Stimulated activated CD8-positive, alpha-beta memory T cell treated with anti-CD3 and anti-CD28 coated beads, Interleukin-4, amount 100 ng/mL, for 1 hour (primary cell): ENCODE measurements at places on chromosomes 2 and 18.

- no peak for DNase-seq
Observed at GRCh38 chr2:183991968-183992367, 606.4 kb upstream of the ZNF804A start.

- no peak for DNase-seq
Observed at GRCh38 chr2:88808083-88808482, 116.6 kb downstream of the RPIA start.

- DNase-seq, result no peak
Observed at GRCh38 chr2:45435316-45435715, 175.8 kb downstream of the SRBD1 start.

DNA sequence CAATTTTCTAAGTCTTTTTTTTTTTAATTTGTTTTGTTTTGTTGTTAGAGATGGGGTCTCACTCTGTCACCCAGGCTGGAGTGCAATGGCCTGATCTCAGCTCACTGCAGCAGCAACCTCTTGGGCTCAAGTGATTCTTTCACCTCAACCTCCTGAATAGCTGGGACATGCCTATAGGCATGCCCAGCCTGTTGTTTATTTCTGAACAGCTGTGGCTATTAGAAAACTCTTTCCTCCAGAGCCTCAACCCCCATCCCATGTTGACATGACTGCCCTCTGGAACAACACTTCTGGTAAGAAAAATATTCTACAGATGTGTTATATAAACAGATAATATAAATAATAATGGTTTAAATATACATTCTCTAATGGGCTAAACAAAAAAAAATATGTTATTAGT lies 44.4 kb upstream of the TWSG1 start:
- DNase-seq, result no peak

DNA sequence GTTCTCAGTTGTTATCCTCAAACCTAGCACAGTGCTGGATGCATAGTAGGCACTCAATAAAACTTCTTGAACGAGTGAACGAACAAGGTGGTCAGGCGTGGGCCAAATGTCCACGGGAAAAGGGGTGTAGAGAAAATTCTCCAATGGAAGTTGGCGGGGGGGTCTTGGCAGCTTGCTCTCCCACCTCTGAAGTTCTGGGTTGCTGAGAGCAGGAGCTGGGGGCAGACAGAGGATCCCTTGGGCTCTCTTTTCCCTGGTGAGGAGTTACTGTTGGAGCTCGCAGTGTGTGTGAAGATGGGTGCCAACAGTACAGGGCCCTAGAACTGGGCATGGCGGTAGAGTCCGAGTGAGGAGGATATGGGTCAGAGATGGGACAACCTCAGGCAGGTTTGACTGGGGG lies 2.3 kb upstream of the CRYBA2 start:
- DNase-seq, result no peak

- DNase-seq, result no peak
Observed at GRCh38 chr2:215479536-215480240, 43.8 kb upstream of the FN1 start.

DNA sequence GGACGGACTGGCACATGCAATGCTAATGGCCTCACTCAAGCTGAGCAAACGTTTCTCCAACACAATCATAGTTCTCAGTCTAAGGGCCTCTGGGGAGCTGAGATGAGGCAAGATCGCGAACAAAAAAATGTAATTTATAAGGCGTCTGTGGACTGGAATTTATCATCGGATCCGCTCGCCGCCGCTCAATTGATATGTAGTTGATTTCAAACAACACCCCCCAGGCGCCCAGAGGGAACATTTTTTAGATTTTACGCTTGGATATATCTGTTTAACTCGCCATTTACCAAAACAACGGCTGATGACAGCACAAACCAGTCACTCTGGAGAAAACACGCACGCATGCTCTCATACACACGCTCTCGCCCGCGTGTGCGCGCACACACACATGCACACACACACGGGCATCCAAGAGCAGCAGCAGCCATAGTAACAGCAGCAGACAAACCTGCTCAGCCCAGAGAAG lies 335.8 kb downstream of the SMAD2 start:
- no peak for DNase-seq

GRCh38 chr2:177241711-177242120 lies 22.8 kb downstream of the NFE2L2 start:
- no peak for DNase-seq

DNA sequence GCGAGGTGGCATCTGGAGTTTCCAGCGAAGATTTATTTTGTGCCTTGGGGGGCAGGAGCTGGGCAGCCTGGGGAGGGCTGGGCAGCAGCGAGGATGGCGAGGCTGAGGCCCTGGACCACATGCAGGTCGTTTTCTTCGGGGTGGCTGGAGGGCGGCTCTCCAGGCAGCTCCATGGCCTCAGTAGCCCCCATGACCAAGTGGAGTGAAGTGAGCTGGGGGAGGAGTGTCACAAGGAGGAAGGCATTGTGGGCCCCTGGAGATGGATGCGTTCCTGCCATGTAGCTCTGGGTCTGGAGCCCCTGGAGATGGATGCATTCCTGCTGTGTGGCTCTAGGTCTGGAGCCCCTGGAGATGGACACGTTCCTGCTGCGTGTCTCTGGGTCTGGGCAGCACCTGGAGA lies 40.4 kb downstream of the SH3BP4 start:
- DNase-seq, result no peak

GRCh38 chr2:80852079-80852807 lies 547.7 kb upstream of the LRRTM1 start:
- no peak for DNase-seq

GRCh38 chr2:134564549-134564948 lies 154.3 kb downstream of the TMEM163 start:
- DNase-seq, result no peak

GRCh38 chr18:24831871-24832665 lies 371.6 kb downstream of the HRH4 start:
- DNase-seq, result no peak

DNA sequence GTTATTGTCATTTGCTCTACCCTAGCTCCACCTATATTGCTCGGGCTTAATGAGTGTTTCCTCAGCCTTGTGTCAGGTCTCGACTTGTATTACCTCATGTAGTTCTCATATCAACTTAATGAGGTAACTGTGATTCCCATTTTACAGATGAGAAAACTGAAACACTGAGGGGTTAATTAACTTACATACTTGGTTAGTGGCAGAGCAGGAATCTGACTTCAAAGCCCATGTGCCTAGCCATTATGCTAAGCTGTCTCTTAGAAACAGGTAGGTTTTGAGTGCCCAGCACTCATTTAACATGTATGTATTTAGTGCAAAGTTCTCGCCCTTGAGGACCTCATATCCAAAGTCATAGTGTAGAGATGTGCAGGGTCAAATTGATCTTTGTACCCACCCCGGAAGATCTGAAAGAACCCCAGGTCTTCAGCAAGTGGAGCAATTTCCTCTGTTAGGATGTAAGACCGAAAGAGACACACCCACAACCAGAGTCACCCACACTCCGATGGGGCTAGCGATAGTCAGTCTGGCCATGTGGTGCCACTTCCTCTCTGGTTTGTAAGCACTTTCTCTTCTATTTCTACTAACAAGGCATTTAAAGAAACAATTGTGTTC lies 121.0 kb upstream of the SLC39A10 start:
- no peak for DNase-seq

DNA sequence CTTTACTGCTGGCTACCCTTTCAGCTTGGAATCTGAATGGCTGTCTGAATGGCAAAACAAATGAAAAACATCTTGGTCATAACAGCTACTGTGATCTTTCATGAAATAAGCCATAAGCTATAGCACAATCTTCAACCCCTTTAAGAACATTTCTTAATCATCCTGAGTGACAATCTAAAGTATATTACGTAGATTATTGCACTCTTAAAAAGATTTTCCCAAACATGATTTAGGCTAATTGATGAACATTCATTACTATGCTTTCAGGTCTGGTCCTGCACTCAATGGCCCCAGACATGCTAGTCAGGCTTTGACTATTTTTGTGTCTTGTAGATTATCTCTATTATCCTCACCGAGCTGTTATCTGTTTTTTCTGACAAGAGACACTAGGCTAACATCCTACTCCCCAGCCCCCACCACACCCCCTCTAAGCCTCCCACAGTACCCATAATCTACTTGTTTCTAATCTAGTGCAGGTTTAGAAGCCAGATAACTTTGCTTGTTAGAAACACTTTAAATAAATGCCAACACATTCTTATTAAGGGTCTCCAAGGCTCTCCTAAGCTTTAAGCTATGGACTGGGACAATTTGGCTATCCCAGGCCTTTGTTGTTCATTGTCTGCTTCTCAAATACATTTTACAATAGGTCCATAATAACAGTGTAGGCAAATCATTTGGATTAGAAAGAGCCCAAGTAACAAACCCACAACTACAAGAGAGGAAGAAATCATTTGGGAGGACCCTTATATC lies 4.2 kb downstream of the SMAD2 start:
- no peak for DNase-seq

DNA sequence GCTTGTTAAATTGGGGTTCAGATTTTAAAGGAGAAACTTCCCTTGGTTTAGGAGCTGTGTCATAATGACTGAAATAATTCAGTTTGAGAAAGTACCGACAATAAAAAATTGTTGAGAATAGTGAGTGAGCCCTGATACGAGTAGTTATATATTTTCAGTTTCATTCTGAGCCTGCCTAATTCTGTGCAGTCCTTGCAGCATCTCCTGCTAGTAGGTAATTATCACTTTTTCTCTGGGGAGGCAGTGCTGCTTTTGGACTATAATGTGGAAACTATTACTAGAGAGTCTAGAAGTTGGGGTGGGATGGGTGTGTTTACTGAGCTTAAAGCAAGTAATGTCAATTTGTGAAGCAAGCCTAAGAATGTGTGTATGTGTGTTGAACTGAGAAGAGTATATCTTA lies 21.7 kb downstream of the ZNF638 start:
- DNase-seq, result no peak

DNA sequence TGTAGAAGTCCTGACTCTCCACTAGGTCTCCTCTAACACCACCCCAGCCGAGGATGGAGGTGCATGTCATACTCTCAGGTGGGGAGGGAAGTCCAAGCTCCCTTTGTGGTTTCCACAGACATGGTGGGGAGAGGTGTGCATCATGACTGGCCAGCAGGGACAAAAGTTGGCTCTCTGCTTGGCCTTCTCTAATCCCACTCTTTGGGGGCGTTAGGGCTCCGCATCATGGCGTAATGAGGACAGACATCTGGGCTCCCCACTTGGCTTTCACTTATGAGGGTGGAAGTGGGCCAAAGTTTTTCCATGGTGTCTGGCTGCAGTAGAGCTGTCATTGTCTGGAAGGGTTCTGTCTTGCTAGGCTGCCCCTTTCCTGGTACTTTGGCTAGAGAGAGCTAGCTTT lies 80.7 kb upstream of the DAPL1 start:
- no peak for DNase-seq
